ENCODE measurements at places on chromosomes 4 and X. TPM values are rescaled to one million over a fixed set of nuclear protein-coding genes. Genes with fewer than 3 reads are reported as not detected.

- no peak overlapping the region for H3K4me3 ChIP-seq
- H3K27me3 ChIP-seq: peaks cover 77% of the 10 kb centered on the region
- DNase-seq: no peak
- no peaks in the 10 kb centered on the region for H3K4me1 ChIP-seq
Measured at GRCh38 chr4:153785910-153786721, 2.8 kb downstream of the SFRP2 start.

MAML3 gene
- total RNA-seq: 1.3 TPM

ANXA3 gene
- total RNA-seq: 4.6 TPM

DNA sequence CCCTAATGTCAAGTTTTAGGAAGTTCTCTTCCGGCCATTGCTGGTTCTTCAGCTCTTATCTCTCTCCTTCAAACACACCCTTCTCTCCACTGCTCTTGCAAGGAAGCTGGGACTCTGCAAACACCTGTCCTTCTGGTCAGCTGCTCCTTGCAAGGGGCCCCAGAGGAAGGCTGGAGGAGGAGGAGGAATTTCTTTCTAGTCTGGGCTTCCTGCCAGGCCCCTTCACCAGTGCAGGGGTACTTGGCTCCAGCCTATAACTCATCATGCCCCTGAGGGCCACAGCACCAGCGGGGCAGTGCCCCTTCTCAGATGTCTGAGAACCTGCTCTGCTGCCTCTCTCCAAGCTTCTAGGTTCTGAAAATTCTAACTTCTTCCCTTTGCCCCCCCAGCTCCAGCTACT lies 46.7 kb downstream of the REELD1 start:
- no peak overlapping the region for H3K4me3 ChIP-seq
- peaks cover 8% of the 10 kb centered on the region for H3K36me3 ChIP-seq
- no peaks in the 10 kb centered on the region for H3K4me1 ChIP-seq

DNA sequence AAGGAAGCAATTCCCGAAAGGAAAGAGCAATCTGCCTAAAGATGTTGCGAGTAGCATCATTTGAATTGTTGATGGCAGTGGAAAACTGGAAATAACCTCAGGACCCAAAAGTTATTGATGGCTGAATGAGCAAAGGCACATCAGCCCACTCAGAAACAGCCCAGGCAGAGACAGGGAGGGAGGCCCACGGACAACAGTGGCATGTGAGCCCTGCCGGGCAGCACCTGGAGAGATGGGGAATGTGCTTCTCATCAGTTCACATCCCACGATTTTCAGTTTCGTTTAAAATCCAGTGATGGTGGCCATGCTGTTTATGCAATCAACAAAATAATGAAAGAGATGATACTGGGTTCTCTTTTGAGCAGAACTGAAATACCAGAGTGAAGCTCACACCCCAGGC lies 80.0 kb downstream of the JAKMIP1 start:
- H3K27ac ChIP-seq: no peak overlapping the region
- no peaks in the 10 kb centered on the region for H3K27me3 ChIP-seq
- peak; percentile 16 for DNase-seq
- H3K36me3 ChIP-seq: no peaks in the 10 kb centered on the region

GRCh38 chr4:14215116-14215770 lies 587.7 kb upstream of the BOD1L1 start:
- no peak for DNase-seq
- no peak overlapping the region for H3K4me3 ChIP-seq
- no peaks in the 10 kb centered on the region for H3K27me3 ChIP-seq

- H3K36me3 ChIP-seq: peaks cover under 1% of the 10 kb centered on the region
- DNase-seq: peak; percentile 80
- H3K4me3 ChIP-seq: peak overlapping the region; percentile 76
- peak overlapping the region; percentile 75 for H3K27ac ChIP-seq
- H3K27me3 ChIP-seq: peaks cover 32% of the 10 kb centered on the region
Measured at GRCh38 chr4:36385951-36386571, 104.6 kb downstream of the DTHD1 start.

XK gene
- total RNA-seq: 0.33 TPM

- no peaks in the 10 kb centered on the region for H3K27me3 ChIP-seq
- peak overlapping the region; percentile 30 for H3K4me3 ChIP-seq
- no peak for DNase-seq
- no peak overlapping the region for H3K27ac ChIP-seq
- peaks cover 16% of the 10 kb centered on the region for H3K36me3 ChIP-seq
- H3K4me1 ChIP-seq: peaks cover 31% of the 10 kb centered on the region
Measured at GRCh38 chr4:70691661-70692060, 3.3 kb downstream of the UTP3 start.

DNA sequence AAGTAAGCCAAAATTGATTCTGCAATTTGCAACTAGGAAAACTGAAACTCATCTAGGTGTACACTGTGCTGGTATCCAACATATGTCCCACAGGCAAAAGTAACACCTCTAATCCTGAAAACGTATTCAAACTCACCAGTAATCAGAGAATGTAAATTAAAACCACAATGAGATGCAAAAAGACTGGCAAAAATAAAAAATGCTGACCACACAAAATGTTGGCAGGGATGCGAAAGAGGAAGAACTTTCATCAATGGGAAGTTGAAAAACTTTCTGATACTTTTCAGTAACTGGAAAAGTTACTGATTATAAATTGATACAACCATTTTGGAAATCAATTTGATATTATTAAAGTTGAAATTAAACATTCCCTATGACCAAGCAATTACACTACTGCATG lies 20.1 kb upstream of the CORIN start:
- no peak for DNase-seq
- H3K27me3 ChIP-seq: no peaks in the 10 kb centered on the region
- H3K36me3 ChIP-seq: peaks cover 8% of the 10 kb centered on the region
- no peak overlapping the region for H3K27ac ChIP-seq
- H3K4me1 ChIP-seq: peaks cover 2% of the 10 kb centered on the region

DNA sequence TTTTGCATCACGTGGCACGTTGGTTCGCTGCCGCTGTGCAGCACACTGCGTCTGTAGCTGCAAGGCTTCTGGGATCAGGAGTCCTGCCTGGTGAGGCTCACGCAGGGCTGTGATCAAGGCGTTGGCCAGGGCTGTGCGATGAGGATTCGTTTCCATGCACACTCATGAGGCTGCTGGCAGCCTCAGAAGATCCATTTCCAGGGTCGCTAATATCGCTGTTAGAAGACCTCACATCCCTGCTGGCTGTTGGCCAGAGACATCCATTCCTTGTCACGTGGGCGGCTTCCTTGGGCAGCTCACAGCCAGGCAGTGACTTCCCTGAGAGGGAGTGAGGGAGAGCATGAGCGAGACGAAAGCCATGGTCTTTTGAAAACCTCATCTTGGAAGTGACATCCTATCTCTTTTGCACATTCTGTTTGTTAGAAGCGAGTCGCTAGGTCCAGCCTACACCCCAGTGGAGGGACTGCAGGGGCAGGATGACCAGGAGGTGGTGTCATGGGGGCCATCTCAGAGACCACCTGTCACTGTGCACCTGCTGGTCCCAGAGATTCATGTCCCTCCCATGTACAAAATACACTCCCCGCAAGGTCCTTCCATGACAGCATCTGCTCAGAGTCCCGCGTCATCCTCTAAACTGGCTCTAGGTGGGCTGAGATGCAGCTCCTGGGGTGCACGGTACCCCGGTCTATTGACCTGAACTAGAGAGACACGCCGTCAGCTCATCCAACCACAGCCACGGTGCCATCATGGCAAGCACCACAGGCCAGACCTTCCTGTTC lies 12.2 kb downstream of the RGS12 start:
- H3K4me1 ChIP-seq: peaks cover 30% of the 10 kb centered on the region
- no peaks in the 10 kb centered on the region for H3K36me3 ChIP-seq
- no peak overlapping the region for H3K27ac ChIP-seq

GRCh38 chr4:68463796-68464195 lies 16.5 kb downstream of the TMPRSS11E start:
- no peak overlapping the region for H3K27ac ChIP-seq
- no peaks in the 10 kb centered on the region for H3K36me3 ChIP-seq
- H3K4me1 ChIP-seq: no peaks in the 10 kb centered on the region

P2RY8 gene
- total RNA-seq: 19.5 TPM

DNA sequence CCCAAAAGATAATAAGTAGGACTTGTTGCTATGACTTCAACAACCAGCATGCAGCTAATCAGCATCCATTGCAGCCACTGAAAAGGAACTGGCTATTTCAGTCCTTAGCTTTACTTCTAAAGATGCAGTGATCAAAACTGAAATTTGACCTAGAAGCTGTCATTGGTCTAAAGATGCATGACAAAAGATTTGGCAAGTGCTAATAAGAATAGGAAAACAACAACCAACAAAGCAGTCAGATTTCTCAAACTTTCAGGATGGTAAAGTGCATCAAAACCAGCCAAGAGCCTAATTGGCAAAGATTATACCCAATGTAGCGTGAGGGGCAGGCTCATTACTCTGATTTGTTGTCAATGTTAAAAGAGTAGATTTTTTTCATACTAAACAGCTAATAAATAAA lies 77.1 kb upstream of the WDR17 start:
- H3K27ac ChIP-seq: no peak overlapping the region
- H3K27me3 ChIP-seq: no peaks in the 10 kb centered on the region
- DNase-seq: no peak
- no peaks in the 10 kb centered on the region for H3K36me3 ChIP-seq
- no peaks in the 10 kb centered on the region for H3K4me1 ChIP-seq

LPAR4 gene
- total RNA-seq: not detected

SPIN2A gene
- total RNA-seq: 0.50 TPM

DNA sequence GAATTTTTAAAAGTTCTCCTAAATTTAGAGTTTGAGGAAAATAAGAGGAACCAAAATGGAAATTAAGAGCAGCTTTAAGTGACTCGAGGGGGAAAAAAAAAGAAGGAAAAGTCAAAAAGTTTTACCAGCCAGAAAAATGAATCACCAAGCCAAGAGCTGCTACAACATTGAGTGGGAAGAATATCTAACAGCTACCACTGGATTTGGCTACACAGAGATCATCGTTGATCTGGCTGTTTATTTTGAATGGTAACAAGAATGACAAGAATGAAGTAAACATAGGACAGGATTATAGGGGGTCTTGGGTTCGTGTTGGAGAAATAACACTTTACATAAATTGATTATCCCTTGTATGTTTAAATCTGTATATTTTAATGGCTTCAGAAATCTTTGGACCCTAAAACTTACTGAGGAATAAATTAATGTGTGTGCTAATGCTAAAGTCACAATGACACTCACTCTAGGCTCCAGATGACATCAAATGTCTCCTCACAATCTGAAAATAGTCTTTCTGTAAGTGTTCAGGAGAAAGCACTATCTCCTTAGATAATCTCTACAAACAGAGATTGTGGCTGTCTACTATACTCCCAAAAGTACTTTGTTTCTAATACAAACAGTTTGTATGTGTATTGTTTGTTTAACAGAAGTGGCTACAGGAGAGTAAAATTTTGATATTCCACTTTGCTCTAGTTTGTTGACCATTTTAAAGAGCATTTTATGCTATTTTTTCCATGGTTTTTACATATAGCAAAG lies 3.1 kb upstream of the CSN3 start:
- H3K4me3 ChIP-seq: no peak overlapping the region
- H3K36me3 ChIP-seq: no peaks in the 10 kb centered on the region
- H3K27ac ChIP-seq: no peak overlapping the region
- no peak for DNase-seq

ZCCHC13 gene
- total RNA-seq: not detected

All from natural killer cell treated with Interleukin-12 subunit alpha and Interleukin-12 subunit beta and Interleukin-15 and Interleukin-18, amount 100 ng/mL, for 72 hours (primary cell).